ENCODE measurements at places on chromosomes 7 and 10.

GRCh38 chr7:114086914-114087652 is 168.3 kb upstream of the PPP1R3A start:
- no peak for DNase-seq

- DNase-seq: no peak
These were observed 5.5 kb downstream of the USP6NL start for GRCh38 chr10:11605807-11606408.

GRCh38 chr7:76187272-76187671 is 14.4 kb upstream of the SRRM3 start:
- no peak for DNase-seq

DNA sequence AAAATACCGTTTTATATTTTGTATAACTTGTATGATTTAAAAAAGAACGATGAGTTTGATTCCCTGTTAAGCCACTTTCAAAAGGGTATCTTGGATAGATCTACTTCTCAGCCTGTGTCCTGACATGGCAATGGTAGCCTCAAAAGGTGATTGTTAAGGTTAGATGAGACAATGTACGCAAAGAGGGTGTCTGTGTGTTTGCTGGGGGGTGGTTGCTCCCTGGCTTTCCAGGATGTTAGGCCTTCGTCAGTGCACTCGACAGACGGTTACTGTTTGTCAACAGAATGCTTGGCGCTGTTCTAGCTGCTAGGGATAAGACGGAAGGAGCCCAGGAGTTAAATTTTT is 90.3 kb downstream of the NEURL1 start:
- DNase-seq: peak; percentile 19

GRCh38 chr7:25968205-25968993 is 183.6 kb upstream of the NFE2L3 start:
- peak; percentile 13 for DNase-seq

DNA sequence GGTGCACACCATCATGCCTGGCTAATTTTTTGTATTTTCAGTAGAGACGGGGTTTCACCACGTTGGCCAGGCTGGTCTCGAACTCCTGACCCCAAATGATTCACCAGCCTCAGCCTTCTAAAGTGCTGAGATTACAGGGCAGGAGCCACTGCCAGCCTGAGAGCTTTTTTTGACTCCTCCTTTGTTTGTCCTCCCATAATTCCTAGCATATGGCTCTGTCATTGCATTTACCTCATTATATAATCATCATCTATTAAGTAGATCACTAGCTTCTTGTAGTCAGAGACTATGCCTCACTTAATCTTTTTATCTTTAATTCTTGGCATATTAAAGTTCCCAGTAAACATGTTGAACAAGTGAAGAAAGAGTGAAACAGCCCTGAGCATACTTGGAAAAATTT is 82.1 kb downstream of the CPEB3 start:
- no peak for DNase-seq

DNA sequence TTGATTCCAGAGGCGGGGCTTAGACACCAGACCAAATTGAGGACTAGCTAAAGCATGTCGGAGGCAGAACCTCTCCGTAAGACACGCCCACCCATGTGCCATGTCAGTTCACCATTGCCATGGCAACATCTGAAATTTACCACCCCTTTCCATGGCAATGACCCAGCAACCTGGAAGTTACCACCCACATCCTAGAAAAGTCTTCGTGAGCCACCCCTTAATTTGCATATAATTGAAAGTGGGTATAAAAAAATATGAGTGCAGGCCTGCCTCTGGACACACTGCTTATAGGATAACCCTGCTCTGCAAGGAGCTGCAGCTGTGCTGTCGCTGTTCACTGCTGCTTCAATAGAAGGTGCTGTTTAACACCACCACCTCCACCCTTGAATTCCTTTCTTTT is 28.0 kb downstream of the TMEM270 start:
- DNase-seq: no peak

GRCh38 chr10:73044378-73045285 is 52.0 kb downstream of the P4HA1 start:
- no peak for DNase-seq

GRCh38 chr7:47514818-47515217 is 67.1 kb downstream of the TNS3 start:
- DNase-seq: no peak

- DNase-seq: no peak
These were observed 874 bp upstream of the BAMBI start for GRCh38 chr10:28676326-28676967.

- DNase-seq: no peak
These were observed 31.5 kb upstream of the ARID5B start for GRCh38 chr10:61869774-61870525.

DNA sequence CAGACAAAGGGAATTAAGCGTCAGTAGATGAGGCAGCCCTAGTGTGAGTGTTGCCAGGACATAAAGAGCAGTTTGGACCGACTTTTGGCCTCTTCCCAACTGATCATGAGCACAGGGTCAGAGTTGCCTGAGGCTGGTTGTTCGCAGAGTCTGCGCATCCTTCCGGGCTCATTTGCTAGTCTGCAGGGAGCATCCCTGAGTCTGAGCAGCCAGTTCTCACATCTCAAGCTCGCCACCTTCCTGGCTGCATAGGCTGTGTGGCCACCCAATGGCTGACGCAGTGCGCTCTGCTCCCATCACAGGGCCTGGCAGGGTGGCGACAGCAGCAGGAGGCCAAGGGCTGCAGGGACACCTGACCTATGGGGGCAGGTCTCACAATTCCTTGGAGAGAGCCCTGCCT is 5.0 kb downstream of the GAD2 start:
- no peak for DNase-seq

- DNase-seq: no peak
These were observed 184.1 kb downstream of the ELFN1 start for GRCh38 chr7:1853986-1854865.

DNA sequence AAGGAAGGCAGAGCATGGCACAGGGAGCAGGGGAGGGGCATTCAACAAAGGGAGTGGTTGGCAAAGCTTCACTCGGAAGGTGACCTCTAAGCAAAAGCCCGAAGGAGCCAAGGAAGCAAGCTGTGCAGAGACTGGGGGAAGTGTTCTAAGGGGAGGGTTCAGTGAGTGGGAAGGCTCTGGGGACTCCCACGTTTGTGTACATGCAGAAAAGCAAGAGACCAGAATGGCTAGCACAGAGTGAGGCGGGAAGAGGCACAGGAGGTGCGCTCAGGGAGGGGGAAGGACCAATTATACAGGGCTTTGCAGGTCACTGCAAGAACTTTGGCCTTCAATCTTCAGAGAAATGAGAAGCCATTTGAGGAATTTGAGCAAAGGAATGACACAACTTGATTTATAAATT is 7.4 kb downstream of the ARHGAP21 start:
- no peak for DNase-seq

GRCh38 chr10:48526011-48526821 is 78.7 kb downstream of the ARHGAP22 start:
- no peak for DNase-seq

DNA sequence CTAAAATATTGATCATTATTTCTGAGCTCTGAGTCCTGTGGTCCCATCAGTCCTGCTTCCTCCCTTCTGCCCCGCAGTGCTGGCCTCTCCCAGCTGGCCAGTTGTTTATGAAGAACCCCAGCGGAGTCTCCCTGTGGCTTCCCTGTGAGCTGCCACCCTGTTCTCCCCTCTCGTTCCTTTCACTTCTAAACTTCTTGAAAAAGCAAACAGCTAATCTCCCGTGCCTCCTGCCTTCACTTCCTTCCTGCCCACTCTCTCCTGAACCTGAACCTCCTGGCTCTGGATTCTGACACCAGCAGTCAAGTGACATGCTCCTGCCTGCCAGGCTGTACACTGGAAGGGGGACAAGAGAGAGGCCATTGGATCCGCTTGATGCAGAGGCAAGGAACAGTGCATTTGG is 63.7 kb upstream of the ZPBP start:
- no peak for DNase-seq

GRCh38 chr7:138654616-138655015 is 46.5 kb downstream of the SVOPL start:
- no peak for DNase-seq

- DNase-seq: no peak
These were observed 190.2 kb downstream of the RAMP3 start for GRCh38 chr7:45347804-45348203.

DNA sequence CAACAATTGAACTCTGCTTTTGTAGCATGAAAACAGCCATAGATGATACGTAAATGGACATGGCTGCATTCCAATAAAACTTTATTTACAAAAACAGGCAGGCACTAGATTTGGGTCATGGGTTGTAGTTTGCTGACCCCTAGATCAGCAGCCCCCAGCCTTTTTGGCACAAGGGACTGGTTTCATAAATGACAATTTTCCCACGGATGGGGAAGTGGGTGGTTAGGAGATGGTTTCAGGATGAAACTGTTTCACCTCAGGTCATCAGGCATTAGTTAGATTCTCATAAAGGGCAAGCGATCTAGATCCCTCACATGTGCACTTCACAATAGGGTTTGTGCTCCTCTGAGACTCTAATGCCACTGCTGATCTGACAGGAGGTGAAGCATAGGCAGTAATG is 16.5 kb upstream of the ANK3 start:
- DNase-seq: no peak

DNA sequence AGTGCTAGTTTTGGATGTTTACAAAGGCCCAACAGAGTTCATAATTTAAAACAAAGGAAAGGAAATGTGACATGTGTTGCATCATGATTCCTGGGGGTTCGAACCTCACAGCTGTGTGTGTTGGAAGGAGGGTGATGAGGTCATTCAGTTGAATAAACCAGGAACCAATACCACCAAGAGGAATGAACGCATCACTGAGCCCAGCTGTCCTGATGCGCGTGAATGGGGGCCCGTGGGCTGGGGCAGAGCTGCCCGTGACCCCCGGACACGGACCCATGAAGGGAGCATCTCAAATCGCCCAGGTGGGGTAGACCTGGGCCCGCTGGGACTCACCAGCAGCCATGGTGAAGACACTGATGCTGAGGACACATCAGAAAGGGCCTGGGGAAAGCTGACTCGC is 33.0 kb downstream of the BRI3 start:
- no peak for DNase-seq

Data from CD4-positive, alpha-beta T cell treated with Interleukin-15 for 4 hours (primary cell).